Left renal pelvis (tissue), 4 donors: ENCODE measurements at places on chromosomes 11 and 22. TPM values are rescaled to one million over a fixed set of nuclear protein-coding genes. Genes with fewer than 3 reads are reported as not detected.

DNA sequence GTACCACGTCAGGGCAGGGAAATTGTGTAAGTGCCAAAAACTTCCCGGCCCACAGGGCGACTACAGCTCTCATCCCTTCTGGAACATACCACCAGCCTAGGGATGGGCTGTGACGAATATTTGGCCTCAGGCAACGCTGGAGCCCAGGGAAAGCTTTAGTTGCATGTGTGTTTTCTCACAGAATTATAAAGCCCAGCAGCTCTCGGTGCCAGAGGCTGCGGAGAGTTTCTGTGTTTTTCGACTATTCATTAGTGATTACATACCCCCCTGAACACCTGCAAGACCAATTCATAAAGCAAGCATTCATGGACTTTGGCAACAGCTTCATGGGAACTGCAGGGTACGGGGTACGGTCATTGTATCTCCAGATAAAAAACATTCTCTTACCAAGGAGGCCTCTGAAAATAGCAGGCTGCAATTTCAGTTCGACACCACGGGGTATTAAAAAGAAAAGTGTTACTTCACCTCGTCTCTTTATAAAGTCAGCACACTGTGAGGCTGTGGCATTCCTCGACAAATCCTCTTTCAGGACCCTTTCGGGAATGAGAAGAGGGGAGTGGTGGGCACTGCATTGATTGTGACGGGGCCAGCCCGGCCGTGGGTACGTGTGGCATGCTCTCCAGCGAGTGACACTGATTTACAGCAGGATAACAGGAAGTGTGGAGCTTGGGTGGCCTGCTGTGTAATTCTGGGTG, 243.6 kb upstream of the SORL1-AS1 start:
- DNase-seq, result no peak

- DNase-seq, result no peak
These were observed 19.9 kb downstream of the TSKU start for GRCh38 chr11:76803023-76803422.

GRCh38 chr11:64052938-64053622, 17.3 kb downstream of the FLRT1 start:
- no peak for DNase-seq

DNA sequence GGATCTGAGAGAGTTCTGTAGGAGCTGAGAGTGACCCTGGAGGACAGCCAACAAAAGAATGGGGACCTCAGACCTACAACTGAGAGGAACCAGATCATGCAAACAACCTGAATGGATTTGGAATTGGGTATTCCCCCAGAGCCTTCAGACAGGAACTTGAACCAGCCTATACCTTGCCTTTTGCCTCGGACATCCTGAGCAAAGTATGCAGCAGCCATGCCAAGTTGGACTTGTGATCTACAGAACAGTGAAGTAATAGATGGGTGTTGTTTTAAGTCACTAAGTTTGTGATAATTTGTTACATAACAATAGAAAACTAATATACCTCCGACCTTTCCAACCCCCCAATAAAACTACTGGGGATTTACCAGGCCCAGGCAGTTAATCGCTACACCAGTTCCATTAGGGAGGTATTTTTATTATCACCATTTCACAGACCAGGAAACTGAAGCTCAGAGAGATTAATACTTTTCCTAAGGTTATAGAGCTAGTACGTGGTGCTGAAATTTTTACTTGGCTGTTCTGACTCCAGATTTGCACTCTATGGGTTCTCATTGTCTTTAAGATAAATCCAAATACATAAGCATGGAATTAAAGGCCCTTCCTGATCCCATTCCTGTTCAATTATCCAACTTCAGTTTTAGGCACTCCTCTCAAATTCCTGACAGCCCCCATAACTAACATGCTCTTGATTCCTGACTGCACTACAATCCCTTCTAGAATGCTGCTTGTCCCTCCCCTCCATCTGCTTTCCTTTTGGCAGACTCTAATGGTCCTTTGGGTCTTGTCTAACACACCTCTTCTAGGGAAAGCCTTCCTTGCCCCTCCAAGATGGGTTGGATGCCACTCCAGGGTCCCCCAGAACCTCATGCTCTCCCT, 1.7 kb upstream of the RASSF10 start:
- DNase-seq, result no peak

- no peak for DNase-seq
These were observed 75.3 kb downstream of the ARFGAP2 start for GRCh38 chr11:47101406-47101805.

GRCh38 chr11:99565333-99565732, 544.6 kb downstream of the CNTN5 start:
- no peak for DNase-seq

DNA sequence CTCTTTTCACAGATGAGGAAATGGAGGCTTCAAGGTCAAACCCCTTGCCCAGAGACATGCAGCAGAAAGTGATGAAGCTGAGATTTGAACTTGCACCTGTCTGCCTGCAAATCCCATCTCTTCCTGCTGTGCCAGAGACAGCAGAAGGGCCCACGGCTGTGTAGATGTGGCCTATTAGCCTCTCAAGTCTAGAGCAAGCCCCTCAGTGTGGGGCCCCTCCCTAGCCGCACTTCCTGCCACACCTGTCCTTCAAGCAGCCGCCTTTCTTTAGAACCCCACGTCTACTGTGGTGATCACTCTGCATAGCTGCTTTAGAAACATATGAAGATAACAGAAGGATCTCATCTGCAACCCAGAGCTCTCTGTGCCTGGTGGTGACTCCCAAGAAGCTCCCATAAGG, 41.2 kb upstream of the JAM3 start:
- no peak for DNase-seq

DNA sequence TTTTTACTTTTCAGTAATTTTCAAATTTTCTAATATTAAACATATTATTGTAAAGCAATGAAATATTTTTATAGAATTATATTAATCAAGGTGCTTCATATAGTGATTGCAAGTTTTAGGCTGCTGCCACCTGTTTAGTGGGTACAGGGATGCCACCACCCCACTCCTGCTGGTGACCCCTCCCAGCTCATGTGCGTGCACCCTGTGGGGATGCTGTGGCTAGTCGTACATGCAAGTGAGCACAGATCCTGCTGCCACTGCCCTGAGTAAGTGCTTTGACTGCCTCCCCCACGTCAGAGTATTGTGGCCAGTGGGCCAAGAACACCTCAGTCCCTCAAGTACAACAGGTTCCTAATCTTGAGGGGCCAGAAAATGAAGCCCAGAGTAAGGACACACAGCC, 320.1 kb upstream of the DDI1 start:
- no peak for DNase-seq

GRCh38 chr22:30821381-30821780, 126.7 kb downstream of the OSBP2 start:
- no peak for DNase-seq

GRCh38 chr11:79304599-79305212, 136.1 kb downstream of the TENM4 start:
- DNase-seq, result no peak

DNA sequence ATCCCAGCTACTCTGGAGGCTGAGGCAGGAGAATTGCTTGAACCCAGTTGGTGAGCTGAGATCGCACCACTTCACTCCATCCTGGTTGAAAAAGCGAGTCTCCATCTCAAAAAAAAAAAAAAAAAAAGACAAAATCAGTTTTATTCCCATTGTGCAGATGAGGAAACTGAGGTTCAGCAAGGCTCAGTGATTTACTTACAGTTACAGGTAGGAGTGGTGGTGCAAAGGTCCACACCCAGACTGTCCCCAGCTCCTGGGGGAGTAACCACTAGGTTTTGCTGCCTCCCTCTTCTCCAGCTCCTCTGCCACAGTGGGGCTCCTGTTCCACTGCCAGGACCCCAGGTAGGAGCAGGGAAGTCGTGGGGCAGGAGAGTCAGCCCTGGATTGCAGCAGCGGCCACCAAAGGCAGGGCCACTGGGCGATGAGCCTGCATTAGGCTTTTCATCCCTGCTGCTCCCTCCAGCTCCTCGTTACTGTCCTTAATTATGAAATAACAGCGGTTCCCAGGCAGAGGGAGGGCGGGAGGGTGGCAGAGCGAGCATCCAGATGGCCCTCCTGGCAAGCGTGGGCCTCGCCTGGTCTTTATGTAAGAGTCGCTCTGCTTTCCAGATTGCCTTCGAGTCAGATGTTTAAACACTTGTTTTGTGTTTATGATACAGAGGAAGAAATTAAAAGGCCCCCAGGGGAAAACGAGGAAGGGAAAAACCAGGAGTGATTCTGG, 15.5 kb upstream of the RASD2 start:
- DNase-seq, result no peak

- DNase-seq, result no peak
These were observed 9.6 kb upstream of the IFITM3 start for GRCh38 chr11:330307-330693.

DNA sequence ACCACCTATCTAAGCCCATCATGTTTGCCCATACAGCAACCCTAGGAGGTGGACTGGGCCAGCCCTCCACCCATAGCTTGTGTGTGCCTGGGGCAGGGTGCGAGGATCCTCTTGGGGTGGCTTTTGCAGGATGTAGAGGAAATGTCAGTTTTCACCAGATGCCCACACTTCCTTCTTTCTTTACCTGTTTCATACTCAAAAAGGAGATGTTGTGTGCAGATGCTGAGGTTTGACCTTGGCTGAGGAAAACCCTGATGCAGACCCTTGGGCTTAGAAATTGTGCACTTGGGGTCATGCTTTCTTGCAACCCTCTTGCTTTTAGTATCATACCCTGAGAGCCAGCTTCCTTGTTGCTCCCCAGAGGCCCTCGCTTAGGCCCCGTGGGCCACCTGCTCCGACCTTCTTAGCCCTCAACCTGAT, 2.2 kb downstream of the HTR3A start:
- no peak for DNase-seq

DNA sequence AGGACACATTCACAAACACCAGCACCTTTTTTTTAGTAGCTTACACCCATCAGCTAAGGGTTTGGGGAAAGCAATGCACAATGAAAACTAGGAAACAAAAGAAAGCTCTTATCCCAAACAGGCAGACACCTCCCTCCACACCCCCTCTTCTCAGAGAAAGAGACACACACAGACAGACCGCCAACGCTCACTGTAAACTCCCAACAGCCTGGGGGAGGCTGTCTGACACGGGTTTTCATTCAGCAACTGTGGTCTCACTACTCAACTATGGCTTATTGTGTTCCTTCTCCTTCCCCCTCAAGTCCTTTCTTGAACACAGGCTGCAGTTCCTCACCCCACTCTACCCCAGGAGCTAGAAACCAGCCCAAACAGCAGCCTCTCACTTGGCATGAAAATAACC, 123.4 kb downstream of the C11orf58 start:
- DNase-seq, result no peak

- DNase-seq, result peak; percentile 90
These were observed 703 bp downstream of the POGLUT3 start for GRCh38 chr11:108497317-108498045.

- DNase-seq, result no peak
These were observed 4.3 kb upstream of the TEAD1 start for GRCh38 chr11:12669930-12670329.

GRCh38 chr11:61004180-61004611, 32.7 kb downstream of the CD6 start:
- DNase-seq, result no peak

DNA sequence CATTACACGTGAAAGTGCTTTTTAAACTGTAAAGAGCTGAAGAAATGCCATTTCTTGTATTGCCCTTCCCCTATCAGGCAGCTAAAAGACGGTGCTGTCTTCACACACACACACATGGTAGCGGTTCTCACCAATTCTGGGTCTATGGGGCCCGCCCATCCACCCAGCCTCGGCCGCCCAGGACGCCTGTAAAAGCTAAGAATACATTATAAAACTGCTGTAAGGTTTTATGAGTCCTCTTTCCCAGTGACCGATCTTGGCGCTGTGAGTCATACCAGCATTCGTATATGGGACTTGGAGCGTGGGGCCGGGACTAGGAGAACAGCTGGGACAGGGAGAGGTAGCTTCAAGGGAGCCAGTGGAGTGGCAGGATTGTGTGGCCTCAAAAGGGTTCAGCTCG, 149.7 kb upstream of the CADM1 start:
- DNase-seq, result no peak

DNA sequence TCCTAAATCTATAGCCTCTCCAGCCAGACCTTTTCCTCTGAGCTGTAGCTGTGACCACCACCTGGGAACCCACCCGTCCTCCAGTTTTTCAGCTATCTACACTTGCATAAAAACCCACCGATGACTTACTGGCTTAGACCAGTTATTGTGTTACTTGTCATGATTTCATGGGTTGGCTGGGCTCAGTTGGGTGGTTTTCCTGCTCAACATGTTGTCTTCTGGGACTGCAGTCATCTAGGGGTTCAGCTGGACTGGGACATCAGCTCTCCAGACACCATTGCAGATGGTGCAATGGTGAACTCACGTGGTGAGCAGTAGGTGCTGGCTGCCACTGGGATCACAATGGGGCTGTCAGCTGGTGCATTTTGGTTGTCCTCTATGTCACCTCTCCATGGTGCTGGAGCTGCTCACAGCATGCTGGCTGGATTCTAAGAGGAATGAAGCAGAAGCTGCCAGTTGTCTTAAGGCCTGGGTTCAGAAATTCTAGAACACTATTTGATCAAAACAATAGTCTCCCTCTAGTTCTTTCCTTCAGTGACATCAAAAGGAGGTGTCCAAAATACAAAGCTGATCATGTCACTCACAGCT, 1.3 kb upstream of the SYT13 start:
- DNase-seq, result no peak

GRCh38 chr22:48751539-48752437, 1075.9 kb downstream of the BRD1 start:
- DNase-seq, result no peak

GRCh38 chr11:75246006-75246670, 5.6 kb downstream of the TPBGL start:
- DNase-seq, result no peak

- DNase-seq, result no peak
These were observed 1.2 kb downstream of the SCN4B start for GRCh38 chr11:118151431-118151830.

- DNase-seq, result no peak
These were observed 31.6 kb upstream of the CARS1 start for GRCh38 chr11:3088806-3089205.

- DNase-seq, result no peak
These were observed 60.1 kb upstream of the PHF21B start for GRCh38 chr22:45069925-45070324.

- DNase-seq, result no peak
These were observed 74.9 kb downstream of the MORC2 start for GRCh38 chr22:30893434-30894370.

- no peak for DNase-seq
These were observed 383.2 kb upstream of the ARHGAP42 start for GRCh38 chr11:100303897-100304296.

- DNase-seq, result no peak
These were observed 18.9 kb downstream of the IFT27 start for GRCh38 chr22:36756746-36757655.

SF1 gene
- 424 TPM for polyA plus RNA-seq

CBLIF gene
- not detected for polyA plus RNA-seq

PCF11 gene
- 61.5 TPM for polyA plus RNA-seq

CNTF gene
- 1.6 TPM for polyA plus RNA-seq

SULT4A1 gene
- 2.5 TPM for polyA plus RNA-seq

RBM7 gene
- 48.8 TPM for polyA plus RNA-seq

NRXN2 gene
- polyA plus RNA-seq, result 15.1 TPM

OR51B5 gene
- polyA plus RNA-seq, result 0.17 TPM

CARD18 gene
- not detected for polyA plus RNA-seq

GRAP2 gene
- 0.74 TPM for polyA plus RNA-seq

ADM2 gene
- polyA plus RNA-seq, result 7.4 TPM

SMIM35 gene
- 0.10 TPM for polyA plus RNA-seq

REXO2 gene
- 123 TPM for polyA plus RNA-seq

DBX1 gene
- polyA plus RNA-seq, result not detected

STT3A gene
- polyA plus RNA-seq, result 192 TPM

LRRC55 gene
- polyA plus RNA-seq, result 6.4 TPM

NOX4 gene
- polyA plus RNA-seq, result 7.7 TPM
